ENCODE measurements at places on chromosomes 13 and 19.

DNA sequence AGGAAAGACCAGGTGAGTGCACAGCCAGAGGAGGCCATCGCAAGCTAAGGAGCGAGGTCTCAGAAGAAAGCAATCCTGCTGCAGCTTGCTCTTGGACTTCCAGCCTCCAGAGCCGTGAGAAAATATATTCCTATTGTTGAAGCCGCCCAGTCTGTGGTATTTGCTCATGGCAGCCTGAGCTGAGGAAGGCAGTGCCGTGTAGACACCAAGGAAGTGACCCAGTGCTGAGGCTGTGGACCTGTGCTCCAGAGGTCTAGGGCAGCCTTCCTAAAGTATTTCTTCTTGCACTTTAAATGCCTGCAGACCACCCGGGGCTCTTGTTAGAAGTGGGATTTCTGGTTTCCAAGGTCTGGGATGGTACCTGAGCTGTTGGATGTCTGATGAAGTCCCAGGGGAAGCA, 158.5 kb upstream of the KL start:
- no peak for DNase-seq

GRCh38 chr13:30863796-30864195, 42.3 kb upstream of the MEDAG start:
- DNase-seq: no peak

DNA sequence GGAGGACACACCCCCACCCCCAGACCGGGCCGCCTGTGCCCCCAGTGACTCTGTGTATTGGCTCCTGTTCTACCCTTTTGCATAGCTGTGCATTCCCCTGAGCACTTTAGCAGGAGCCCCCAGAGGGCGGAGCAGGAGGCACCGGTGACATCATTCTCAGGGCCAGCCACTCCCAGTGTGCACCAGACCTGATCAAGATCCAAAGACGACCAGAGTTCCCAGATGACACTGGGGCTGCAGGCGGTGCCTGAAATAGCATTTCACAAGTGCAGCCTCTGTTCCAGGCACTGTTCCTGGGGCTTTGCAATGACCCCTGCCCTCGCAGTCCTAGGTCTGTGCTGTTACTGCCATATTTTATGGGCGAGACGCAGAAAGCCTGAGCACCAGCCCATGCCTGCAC, 14.5 kb upstream of the PTPRS start:
- no peak for DNase-seq

- no peak for DNase-seq
Measured at GRCh38 chr19:50647879-50648615, 1.2 kb upstream of the C19orf81 start.

Data from stimulated activated CD4-positive, alpha-beta T cell treated with anti-CD3 and anti-CD28 coated beads, Interleukin-4, amount 100 ng/mL, for 1 hour (primary cell).